SIG-M5 (cell line): ENCODE measurements at places on chromosomes 12 and 14.

DNA sequence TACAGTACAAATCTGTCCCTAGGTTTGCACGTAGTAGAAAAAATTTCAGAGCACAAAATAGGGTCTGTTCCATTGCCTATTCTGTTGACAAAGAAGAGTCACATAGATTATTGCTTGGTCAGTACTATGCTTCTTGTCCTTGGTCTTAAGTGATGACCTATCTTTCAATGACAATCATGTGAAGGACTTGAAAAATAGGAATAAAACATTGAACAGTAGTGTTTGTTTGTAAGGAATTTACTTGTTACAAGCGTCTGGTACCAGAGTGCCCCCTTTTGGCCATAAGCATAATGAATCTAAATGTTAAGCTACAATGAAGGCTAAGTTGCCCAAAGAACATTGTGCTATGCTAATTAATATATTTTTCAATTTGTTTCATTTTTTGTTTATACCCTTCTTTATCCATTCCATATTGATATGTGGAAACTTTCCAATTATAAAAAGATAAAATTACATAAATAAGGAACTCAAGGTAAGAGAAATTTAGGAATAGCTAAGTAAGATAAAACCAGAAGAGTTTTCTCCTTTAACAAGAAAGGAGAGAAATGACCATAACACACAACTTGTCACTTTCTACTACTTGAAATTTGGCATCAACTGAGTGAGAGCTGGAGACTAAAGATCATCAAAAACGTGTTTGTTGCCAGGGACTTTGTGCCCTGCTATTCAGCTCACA lies 204.7 kb downstream of the EPS8 start:
- DNase-seq = no peak

DNA sequence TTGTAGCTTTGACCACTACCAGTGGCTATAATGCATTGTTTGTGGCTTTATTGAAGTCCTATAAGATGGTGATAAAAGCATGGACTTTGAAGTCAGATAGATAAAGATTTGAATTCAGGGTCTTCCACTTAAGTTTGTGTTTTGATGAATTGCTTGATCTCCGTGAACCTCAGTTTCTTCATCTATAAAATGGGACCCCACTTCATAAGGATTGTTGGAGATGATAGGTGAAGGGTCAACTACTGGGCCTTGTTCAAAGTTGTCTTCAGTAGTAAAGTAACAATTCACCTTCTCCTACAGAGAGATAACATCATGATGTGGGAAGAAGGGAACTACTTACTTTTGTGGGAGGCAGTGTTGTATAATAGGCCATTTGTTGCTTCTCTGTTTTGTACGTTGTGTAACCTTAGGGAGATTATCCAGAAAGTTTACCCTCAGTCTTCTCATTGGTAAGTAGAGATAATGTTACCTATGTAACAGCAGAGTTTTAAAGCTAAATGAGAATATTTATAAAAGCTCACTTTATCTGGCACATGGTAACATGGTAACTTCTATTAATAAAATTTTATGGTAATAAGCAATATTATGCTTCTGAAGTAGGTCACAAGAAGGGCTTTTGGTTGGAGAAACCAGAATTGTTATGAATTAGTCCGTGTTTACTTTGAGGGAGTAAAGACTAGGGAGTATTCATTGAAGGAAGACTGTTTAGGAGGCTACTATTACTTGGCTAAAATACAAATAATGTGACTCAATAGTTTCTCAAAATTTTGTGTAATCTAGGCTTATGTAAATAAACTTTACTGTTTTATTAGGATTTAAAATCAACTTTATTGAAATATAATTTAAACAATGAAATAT lies 15.1 kb downstream of the ADIPOR2 start:
- no peak for DNase-seq

GRCh38 chr14:105015242-105015641 lies 5.6 kb downstream of the CDCA4 start:
- DNase-seq = no peak

DNA sequence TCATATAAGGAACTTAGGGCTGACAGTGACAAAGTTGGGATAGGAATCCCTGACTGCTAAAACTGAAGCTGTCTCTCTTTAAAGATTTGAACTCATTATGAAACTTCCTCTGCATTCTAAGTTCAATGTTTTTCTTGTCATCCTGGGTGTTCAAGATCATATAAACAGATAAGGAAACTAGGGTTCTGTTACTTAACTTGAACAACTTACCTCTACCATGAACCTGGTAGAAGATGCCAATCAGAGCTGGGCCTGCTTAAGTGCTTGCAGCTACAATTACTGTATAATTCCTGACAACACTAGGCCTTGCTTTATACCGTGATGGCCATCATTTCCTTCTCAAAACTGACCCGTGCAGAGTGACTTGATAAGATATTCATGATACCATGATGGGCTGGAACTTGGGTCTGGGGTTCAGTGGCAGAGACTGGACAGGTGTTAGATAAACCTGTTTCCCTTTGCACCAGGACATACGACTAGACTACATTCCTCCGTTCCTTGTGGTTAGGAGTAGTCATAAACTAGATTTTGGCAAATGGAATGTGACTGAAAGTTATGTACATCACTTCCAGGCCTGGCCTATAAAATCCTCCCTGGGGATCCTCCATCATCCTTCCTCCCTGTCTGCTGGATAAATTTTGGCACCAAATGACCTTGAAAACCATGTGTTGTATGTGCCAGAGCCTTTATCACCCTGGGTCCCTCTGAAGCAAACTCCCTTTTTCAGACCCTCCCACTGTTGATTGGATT lies 172.2 kb upstream of the PRICKLE1 start:
- no peak for DNase-seq

- no peak for DNase-seq
These were observed 3.0 kb downstream of the KRT5 start for GRCh38 chr12:52517005-52517835.

DNA sequence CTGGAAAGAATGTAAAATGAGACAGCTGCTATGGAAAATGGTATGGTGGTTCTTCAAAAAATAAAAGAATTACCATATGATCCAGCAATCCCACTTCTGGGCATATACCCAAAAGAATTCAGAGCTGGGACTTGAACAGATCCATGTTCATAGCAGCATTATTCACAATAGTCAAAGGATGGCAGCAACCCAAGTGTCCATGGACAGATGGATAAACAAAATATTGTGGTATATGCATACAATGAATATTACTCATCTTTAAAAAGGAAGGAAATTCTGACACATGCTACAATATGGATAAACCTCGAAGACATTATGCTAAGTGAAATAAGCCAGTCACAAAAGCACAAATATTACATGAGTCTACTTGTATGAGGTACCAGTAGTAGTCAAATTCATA lies 9.1 kb downstream of the RAB2B start:
- no peak for DNase-seq

DNA sequence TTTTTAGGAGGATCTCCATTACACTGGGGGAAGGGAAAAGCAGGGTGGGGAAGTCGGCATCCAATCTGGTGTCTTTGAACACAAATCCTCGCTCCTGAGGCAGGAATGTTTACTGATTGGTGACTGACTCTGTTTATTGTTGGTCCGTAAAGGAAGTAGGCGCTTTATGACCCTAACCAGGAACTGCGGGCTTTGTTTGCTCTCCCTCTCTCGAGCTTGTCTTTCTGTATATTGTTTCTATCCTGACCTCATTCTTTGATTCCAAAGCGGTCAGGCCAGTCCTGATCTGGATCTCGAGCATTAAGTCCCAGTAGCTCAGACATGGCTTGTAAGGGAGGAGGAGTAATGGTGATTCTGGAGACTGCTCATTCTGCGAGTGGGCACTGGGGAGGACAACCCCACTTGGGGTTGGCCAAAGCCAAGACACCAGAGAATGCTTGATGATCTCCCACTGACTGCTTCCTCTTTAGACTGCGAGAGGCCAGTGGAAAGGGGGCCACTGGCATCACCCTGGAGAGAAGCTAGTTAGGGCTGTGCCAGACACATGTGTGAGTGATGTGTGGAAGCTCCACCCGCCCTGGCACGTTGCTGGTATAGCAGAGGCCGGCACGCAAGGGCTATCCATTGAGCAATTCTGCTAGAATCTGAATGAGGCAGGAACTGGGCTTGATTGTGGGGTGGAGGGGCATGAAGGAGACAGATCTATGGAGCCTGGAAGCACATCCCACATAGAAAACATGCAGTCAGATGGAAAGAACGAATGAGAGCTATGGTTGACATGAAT lies 194.6 kb downstream of the PAX9 start:
- no peak for DNase-seq

DNA sequence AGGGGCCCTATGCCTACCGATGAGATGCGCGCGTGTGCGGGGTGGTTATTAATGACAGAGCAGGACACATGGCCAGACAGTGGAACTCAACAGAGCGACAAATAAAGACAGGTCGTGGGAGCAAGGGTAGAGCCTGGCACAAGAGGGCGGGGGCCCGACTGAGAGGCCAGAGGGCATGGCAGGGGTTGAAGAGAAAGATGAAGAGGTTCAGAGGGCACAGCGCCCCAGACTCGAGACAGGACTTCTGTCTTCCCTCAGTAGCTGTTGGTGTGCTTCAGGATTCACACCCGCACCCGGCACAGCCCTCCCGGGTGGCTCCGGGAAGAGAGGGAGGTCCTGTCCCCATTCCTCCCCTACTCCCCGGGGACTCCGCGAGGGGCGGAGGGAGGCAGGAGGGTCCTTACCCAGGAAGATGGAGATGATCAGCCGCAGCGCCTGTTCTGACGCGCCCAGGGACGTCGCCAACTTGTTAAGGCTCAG lies 366 bp downstream of the LPCAT3 start:
- no peak for DNase-seq

DNA sequence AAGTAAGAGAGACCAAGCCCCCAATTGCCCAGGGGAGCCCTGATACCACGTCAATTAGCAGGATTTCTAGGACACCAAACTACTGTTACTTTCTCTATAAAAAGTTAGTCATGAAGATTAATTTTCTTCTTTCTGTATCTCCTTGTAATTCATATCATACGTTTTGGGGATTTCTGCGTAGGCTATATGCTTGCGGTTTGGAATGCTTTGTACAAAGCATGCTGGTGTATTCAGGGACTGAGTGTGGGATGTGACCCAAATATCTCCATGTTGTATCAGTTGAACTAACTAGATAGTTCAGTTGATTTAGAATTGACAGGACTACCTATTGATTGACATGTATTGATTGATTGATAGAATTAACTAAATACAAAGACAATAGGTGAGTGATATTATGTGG lies 7.7 kb downstream of the GPR33 start:
- DNase-seq = no peak

- no peak for DNase-seq
These were observed 108.2 kb downstream of the STXBP6 start for GRCh38 chr14:24941719-24942118.

DNA sequence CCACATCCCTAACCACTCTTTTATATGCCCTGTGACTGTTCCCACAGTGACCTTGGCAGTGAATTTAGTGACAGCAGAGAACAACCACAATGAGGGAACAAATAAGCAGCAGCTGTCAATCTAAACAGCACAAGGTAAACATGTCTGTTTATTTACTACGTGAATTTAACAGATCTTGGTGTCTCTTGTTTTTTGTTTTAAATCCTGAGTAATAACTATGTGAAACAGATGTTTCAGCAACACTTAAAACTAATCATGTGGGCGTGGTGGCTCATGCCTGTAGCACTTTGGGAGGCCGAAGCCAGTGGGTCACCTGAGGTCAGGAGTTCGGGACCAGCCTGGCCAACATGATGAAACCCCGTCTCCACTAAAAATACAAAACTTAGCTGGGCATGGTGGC lies 17.0 kb upstream of the CFAP54 start:
- no peak for DNase-seq

DNA sequence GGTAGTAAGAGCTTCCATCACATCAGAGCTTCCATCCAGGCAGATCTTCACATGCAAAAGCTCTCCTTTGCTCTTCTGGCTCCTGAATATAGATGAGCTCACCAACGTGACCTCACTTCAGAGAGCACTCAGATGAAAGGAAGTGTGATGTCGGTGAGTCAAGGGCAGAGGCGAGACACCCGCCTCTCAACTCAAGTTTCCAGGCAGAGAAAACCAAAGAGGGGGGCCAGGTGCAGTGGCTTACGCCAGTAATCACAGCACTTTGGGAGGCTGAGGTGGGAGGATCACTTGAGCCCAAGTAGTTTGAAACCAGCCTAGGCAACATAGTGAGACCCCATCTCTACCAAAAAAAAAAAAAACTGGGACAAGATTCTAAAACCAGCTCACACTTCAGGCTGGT lies 126.9 kb downstream of the DUSP6 start:
- no peak for DNase-seq

GRCh38 chr14:80522936-80523335 lies 311.6 kb upstream of the DIO2 start:
- no peak for DNase-seq

- DNase-seq = no peak
These were observed 8.4 kb upstream of the PGF start for GRCh38 chr14:74963705-74964271.

GRCh38 chr12:79837575-79837974 lies 97.3 kb downstream of the PPP1R12A start:
- no peak for DNase-seq

GRCh38 chr14:99351166-99352007 lies 79.4 kb upstream of the BCL11B start:
- no peak for DNase-seq

DNA sequence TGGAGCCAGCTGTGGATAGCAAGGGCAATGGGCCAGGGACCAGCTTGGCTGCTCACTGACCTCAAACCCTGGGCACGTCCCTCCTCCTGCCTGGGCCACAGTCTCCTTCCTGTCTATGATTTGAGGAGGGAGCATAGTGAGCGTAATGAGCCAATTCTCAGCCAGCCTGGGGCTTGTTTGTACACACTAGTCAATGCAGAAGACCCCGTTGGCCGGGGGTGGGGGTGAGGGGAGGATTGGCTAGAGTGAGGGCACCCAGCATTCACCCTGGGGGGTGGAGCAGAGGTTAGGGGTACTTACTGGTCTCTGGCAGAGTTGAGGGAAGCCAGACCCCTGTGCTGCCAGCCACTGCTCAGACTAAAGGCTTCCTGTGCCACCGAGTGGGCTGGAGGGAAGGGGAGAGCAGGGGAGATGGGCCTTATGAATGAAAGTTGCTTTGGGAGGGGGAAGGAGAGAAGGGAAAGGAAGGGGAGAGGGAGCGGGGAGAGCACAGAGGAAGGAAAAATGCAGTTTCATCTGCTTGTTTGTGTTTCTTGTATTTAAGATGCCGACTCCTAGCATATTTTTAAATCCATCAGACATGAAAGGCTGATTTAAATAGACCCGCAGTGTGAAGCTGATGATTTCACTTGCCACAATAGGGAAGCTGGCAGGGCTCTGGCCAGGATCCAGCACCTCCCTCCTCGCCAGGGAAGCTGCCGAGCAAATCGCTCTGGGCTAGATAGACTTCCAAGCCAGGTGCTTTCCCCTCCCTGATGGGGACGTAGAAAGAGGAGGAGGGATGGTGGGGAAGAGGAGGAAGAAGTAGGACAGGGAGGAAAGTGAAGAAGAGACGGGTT lies 114.0 kb downstream of the PRMT8 start:
- DNase-seq = no peak

DNA sequence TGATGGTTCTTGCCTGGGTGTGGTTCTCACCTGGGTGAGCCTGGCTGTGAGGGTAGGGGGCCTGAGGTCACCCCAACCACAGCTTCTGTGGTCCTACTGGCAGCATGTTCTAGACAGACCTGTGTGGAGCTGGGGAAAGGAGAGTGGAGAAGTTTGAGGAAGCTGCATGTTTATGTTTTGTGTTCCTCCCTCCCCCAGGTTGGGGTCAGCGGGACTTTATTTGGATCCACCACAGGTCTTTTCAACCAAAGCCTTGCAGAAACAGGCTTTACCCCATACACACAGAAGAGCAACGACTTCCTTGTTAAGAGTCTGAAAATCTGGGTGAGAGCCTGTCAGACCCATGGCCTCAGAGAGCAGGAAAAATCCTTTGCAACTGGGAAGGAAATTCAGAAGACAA lies 5.6 kb downstream of the CD9 start:
- DNase-seq = no peak

GRCh38 chr12:60278209-60278608 lies 682.4 kb downstream of the SLC16A7 start:
- DNase-seq = no peak
